ENCODE measurements at places on chromosomes 12 and 14.

DNA sequence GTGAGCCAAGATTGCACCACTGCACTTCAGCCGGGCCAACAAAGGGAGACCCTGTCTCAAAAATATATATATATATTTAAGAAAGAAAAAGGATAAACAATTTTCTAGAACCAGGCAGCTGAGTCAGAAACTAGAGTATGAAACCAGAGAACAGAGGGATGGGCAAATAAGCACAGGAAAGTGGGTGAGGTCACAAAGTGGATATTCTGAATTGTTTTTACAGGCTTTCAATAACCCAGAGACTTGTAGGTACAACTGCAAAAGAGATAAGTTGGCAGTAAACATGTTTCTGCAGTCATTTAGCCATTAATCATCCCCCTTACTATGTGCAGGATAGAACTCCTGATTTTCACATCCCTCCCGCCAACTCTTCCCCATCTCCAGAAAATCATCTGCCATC, 94.2 kb downstream of the BTG1 start:
- no peak for DNase-seq

DNA sequence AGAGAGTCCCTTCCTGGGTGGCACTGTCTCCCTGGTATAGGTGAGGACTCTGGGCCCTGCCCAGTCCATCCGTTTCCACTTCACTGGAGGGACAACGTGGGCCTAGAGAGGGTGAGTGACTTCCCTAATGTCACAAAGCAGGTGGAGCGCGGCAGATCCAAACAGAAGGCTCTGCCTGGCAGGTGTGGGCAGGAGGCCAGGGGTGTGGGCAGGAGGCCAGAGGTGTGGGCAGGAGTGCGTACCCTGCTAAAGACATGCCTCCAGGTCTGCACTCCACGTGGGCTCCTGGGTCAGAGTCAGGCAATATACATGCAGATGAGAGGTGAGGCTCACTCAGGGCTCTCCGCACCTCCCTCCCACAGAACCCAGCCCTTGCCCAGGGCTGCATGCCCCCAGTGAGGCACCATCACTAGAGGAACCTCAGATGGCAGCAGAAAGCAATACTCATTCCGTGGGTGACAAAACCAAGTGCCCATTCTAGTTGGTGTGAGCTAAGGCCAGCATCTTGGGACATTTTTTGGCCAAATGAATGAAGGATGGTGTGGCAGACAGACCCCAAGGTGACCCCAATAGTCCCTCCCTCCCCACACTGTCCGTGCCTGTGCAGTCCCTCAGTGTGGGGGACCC, 271.6 kb upstream of the RTL1 start:
- DNase-seq: peak; percentile 55

GRCh38 chr12:91274916-91275315, 92.3 kb upstream of the DCN start:
- no peak for DNase-seq

DNA sequence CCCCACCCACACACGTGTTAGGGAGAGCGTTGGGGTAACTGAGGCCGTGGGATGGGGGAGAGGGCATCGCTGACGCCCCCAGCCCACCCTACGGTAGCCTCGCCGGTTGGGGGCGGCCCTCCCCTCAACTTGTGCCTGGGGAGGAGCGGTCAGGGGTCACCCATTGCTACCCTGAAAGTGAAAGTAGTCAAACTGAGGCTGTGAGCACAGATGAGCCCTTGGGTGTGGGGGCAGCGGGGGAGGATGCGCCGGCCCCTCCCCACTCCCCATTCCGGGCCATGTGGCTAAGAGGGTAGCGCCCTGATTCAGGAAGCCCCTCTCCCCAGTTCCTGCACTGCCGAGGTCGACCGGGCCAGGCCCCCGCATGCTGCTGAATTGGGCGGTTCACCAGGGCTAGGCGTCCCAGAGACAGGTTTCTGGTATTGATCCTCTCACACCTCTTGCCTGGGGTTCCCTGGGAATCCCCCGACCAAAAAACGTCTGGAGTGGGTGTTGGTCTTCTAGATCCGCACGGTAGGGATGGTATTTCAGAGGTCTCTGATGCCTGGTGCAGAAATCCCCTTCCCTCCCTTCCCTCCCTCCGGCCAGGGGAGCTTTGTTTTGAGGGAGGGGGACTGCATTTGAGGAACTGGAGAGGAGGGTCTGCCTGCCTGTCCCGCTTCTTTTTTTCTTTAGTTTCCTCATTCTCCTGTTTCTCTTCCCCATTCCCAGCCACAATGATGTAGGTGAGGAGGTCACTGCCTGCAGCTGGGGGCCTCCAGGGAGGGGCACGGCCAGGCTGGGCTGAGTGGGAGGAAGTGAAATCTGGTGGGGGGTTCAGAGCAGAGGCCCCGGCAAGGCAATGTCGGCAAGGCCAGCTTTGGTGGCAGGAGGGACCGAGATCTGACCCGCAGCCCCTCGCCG, 1.0 kb downstream of the SH2B3 start:
- DNase-seq: no peak

DNA sequence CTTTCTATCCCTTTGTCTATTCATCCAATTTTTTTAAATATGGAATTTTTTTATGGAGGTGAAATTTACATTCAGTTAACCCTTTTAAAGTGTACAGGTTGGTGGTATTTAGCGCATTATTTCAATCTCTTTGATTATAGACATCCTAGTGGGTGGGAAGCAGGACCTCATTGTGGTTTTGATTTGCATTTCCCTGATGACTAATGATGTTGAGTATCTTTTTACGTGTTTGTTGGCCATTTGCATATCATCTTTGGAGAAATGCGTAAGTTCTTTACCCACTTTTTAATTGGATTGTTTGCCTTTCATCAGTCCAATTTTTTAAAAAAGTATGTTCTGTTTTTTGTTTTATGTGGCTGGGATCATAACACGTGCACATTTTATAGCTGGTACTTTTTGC, 20.8 kb downstream of the PAPLN start:
- no peak for DNase-seq

- DNase-seq: no peak
These were observed 32.7 kb downstream of the SLC25A21 start for GRCh38 chr14:37139710-37140109.

GRCh38 chr14:100391724-100392123, 68.6 kb downstream of the SLC25A47 start:
- no peak for DNase-seq

DNA sequence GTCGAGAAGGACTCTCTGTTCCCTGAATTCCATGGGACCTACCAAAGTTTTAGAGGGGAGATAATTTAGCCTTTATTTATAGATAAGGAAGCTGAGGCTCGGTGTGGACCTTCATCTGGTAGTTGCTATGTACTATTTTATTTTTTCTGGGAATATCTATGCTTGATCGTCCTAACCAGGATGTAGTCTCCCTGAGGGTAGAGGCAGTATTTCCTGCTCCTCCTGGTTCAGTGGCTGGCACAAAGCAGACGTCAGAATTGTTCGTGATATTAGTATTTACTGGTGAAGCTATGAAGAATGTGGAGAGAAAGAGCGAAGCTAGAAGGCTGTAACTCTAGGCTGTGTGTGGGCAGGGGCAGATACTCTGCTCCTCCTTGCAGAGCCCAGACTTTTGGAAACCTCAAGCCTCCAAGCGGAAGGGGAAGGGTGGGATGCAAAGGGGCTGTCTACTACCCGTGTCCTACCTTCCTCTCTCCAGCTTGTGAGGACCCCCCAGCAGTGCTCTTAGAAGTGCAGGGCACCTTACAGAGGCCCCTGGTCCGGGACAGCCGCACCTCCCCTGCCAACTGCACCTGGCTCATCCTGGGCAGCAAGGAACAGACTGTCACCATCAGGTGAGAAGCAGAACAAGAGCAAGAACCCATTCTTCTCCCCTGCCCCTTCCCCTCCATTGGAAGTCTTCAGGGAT, 1.4 kb downstream of the LRP10 start:
- no peak for DNase-seq

- DNase-seq: no peak
These were observed 123.5 kb upstream of the ATF1 start for GRCh38 chr12:50640321-50640939.

DNA sequence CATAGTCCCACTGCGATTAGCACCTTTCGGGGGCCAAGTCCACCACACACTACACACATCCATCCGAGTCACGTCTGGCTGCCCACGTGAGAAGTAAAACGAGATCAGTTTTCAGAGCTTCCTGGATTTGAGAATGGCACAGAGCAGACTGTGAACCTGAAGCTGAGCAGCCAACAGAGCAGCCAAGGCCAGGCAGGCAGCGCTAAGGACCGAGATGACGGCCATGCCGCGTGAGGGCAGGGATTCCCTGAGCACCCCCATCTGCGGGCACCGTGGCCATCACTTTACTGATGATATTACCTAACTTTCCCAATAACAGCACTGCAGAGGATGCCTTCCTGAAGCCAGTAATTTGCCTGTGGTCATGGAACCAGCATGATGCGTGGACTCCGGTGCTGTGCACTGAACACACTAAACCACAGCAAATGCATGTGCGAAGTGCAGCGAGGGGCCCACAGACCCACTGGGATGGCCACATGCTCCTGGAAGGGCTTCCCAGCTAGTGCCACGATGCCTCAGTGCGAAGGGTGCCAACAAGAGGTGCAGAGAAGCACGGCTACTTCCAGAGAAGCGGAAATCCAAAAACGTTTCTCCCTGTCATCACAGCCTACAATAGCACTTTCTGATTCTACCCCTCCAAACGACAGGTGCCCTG, 56.0 kb downstream of the RNF34 start:
- no peak for DNase-seq

DNA sequence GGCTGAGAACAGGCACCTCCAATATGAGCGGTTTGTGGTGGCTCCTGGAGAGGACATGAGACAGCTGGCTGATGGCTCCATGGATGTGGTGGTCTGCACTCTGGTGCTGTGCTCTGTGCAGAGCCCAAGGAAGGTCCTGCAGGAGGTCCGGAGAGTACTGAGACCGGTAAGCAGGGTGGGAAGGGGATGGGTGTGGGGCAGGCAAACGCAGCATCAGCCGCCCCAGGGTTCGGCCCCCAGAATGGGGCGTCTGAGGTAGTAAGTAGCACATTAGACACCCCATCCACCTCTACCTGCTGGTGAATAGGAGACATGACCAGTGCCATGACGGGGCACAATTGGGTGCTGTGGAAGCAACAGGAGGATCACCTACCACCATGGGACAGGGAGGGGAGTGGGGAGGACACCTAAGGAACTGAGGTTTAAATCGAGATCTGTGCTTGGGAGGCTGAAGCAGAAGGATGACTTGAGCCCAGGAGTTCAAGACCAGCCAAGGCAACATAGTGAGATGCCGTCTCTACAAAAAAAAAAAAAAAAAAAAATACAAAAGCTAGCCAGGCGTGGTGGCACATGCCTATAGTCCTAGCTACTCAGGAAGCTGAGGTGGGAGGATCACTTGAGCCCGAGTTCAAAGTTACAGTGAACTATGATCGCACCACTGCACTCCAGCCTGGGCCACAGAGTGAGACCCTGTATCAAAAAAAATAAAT, 25.5 kb downstream of the ITGA7 start:
- peak; percentile 59 for DNase-seq

- no peak for DNase-seq
These were observed 2.1 kb upstream of the EDDM3A start for GRCh38 chr14:20743556-20743955.

- DNase-seq: no peak
These were observed 25.7 kb upstream of the TC2N start for GRCh38 chr14:91893007-91893406.

GRCh38 chr14:82911930-82912329, 1378.3 kb upstream of the SEL1L start:
- DNase-seq: no peak

- no peak for DNase-seq
These were observed 211.0 kb downstream of the RBM19 start for GRCh38 chr12:113755098-113755497.
